IPS-NIHi11 (cell line): ENCODE measurements at places on chromosomes 4 and X.

DNA sequence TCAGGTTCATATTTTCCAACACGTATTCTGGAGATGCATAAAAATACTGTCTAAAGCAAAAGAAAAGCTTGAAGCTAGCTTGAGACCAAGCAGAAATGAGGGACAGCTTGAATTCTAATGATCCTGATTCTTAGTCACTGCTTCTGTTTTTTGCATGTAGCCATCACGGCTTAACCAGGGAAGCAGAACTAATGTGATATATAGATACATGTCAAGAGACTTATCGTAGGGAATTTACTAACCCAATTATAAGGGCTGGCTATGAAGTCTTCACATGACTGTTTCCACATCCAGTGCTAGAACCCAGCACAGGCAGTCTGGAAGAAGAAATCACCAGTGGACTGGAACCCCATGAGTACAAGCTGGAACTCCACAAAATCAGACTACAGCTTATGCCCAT is 85.2 kb upstream of the SLIT2 start:
- DNase-seq: no peak

DNA sequence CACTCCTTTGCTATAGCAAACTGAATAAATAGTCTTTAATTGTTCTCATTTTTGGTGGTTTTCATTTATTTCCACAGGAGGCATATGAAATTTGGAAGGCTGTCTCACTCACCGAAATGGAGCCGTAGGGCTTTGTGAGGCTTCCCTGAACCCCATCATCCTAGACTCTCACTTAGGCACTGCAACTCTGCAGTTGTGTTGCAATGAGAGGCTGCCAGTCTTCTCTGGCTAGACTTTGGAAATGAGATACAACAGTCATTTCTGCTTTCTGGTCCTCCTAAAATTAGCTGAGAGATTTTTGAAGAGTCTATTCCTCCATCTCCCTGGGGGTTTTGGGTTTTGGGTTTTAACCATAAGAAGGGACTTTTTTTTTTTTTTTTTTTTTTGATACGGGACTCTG is 146.5 kb downstream of the SH3BGRL start:
- DNase-seq: no peak

- no peak for DNase-seq
These were observed 65.7 kb downstream of the GATB start for GRCh38 chr4:151694961-151695720.

DNA sequence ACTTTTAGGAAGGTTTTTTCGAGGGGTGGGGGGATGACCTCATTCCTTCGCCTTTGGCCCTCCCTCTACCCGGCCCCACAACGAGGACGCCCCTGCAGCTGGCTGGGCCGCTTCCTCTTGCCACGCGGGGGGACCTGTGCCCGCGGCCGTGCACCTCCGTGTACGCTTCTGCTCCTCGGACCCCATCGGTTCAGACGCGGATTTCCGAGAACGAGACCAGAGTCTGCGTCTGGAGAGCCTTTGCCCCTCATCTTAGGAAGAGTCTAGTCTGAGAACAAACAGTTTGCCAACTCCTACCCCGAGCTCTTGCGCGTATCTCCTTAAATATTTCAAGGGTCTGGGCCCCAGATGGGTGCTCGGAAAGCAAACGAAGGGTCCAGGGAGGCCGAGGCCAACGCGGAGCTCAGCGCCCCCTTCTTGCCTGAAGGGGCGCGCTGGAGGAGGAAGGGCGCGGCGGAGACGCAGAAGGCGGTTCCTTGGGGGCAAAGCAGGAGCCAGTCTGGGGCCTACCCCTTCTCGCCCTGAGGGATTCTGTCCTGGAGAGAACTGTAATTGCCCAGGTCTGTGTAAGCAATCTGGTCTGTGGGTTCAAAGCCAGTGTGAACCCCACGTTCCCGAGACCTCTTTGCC is 3.9 kb upstream of the SFRP2 start:
- DNase-seq: no peak

- no peak for DNase-seq
These were observed 15.4 kb downstream of the STX18 start for GRCh38 chr4:4526401-4526800.

DNA sequence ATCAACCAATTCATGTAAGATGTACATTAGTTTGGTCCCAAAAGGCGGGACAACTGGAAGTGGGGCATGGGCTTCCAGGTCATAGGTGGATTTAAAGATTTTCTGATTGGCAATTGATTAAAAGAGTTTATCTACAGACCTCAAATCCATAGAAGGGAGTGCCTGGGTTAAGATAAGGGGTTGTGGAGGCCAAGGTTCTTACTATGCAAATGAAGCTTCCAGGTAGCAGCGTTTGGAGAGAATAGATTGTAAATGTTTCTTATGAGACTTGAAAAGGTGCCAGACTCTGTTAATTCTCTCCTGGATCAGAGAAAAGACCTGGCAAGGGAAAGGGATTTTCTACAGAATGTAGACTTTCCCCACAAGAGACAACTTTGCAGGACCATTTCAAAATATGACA is 2.4 kb downstream of the MGST2 start:
- DNase-seq: no peak

GRCh38 chr4:76488888-76489685 is 54.1 kb downstream of the SHROOM3 start:
- DNase-seq: no peak

- no peak for DNase-seq
These were observed 265.0 kb upstream of the NWD2 start for GRCh38 chr4:36979533-36979932.

DNA sequence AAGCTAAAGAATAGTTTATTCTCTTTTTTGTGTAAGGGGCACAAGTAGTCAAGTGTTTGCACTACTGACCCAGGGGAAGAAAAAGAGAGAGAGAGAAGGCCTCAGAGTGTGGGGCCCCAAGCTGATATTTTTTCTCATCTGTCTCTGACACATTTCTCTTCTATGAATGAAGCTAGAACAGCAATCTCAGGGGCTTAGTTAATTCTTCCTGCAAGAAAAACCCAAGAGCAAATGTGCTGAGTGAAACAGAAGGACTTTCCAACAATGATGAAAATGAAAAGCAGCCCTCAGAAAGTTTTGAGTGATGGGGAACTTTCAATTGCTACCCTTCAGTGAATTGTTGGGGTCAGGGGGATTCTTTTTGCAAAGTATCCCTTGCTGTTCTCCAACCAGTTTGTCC is 9.2 kb upstream of the MSN start:
- DNase-seq: no peak

GRCh38 chrX:7462110-7462509 is 314.2 kb upstream of the PUDP start:
- DNase-seq: no peak

GRCh38 chr4:57159866-57160265 is 49.7 kb upstream of the IGFBP7 start:
- no peak for DNase-seq

- DNase-seq: no peak
These were observed 107.8 kb downstream of the SLC4A4 start for GRCh38 chr4:71446479-71447081.

DNA sequence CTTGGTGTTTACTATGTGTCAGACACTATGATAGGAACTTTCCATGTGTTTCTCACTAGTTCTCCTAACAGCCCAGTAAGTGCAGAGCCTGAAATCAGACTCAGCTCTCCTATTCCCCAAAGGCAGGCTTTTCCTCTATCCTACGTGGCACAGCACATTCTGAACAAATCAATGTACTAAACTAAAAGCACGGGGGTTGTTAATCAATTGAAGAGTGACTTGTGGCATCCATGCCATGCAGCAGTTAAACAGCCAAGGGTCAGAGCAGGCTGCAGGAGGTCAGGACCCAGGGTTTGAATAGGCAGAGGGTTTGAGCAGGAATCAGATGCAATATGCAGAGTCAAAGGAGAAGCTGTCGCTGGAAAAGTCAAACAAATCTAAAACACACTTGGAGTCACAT is 289.7 kb upstream of the LDB2 start:
- no peak for DNase-seq

DNA sequence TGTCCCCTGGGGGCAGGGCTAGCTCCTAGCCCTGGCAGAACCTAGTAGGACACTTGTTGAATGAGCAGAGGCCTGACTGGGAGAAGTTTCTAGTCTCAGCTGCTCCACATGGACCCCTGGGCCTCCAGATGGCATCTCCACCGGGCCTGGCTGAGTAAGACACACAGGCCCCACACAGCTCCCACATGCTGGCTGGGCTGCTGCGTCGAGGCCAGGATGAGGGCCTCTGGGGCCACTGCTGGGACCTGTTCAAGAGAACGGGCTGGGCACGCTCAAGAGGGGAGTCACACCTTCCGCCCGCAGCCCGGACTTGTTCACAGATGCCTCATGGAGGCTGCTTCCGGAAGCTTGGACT is 4.2 kb upstream of the HGFAC start:
- DNase-seq: no peak

GRCh38 chrX:42803320-42803719 is 25.4 kb upstream of the PPP1R2C start:
- no peak for DNase-seq

DNA sequence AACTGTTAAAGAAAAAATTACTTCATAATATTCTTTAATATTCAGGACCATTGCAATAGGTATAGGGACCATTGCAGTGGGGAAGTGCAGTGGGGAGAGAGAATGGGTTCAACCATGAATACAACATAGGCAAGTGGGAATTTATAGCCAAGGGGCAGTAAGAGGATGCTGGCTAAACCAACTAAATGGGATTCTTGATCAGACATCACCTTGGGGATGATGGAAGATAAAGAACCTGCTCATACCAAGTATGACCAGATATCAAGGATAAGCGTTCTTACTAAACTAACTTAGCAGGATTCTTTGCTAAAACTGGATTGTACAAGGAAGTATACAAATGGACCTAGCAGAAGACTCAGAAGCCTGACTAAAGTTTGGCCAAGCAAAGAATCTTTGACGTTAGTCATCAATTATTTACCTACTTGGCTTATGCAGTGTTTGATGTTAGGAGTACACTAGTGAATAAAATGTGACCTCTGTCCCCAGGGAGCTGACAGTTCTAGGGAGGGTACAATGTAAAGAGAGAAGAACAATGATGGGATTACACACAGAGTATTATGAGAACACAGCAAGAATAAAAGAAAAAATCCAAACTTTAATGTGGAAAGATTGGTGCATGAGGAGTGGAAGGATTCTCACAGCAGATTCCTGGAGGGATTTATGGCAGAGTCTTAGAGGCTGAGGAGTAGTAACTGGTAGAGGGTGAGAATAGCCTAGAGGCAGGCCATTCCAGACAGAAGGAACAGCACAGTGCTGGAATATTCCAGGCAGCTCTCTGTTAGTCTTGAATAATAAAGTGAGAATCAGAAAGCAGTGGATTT is 54.7 kb upstream of the MYOZ2 start:
- no peak for DNase-seq

DNA sequence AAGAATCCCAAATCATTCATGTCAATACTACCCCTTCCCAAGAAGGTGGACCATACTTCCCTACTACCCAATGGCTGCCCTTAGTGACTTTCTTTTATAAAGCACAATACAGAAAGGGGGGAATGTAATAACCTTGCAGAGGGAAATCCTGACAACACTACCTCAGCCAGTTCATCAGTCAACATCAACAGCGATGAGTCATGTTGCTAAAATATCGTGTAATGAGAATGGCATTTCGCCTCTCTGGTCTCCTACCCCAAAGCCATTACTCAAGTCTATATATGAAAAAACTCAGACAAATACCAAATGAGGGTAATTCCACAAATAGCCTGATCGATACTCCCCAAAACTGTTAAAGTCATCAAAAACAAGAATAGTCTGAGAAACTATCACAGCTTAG is 3.3 kb upstream of the MAGEA8 start:
- no peak for DNase-seq

DNA sequence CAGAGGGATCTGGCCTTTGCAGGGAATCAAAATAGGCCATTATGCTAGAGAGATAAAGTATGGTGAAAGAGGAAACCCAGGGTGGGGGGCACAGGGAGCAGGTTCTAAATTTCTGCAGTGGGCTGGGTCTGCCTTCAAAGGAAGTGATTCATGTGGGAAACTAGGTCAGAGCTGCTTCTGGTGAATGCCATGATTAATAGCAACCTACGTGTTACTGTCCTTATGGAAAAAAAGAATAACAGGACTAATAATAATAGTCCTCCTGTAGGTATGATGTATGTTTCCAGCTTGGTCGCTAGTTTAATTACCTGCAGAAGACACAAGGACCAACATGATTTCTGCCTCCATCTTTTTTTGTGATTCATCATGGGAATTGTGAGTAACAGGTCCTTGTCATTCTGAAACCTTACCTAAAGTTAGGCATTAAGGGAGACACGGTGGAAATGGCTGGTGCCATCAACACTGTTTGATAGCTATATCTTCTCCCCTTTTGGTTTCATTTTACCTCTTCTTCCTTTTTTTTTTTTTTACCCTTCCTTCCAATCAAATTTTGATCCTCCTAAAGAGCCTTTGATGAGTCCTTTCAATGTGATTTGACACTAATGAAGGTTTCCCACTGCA is 180.4 kb downstream of the CPEB2 start:
- DNase-seq: no peak

- DNase-seq: no peak
These were observed 46.6 kb downstream of the MAP7D3 start for GRCh38 chrX:136204571-136204970.
